ENCODE measurements at places on chromosomes 3 and 15. TPM values are rescaled to one million over a fixed set of nuclear protein-coding genes. Genes with fewer than 3 reads are reported as not detected.

The ALG1L2 gene
- 0.91 TPM for total RNA-seq

The BCL2A1 gene
- total RNA-seq: 1.7 TPM

The ZPLD1 gene
- total RNA-seq: 0.26 TPM

The LMAN1L gene
- total RNA-seq: not detected

The CACNA1D gene
- total RNA-seq: 2.9 TPM

Measured in articular chondrocyte of knee joint (primary cell).